ENCODE measurements at places on chromosomes 11 and 22. TPM values are rescaled to one million over a fixed set of nuclear protein-coding genes. Genes with fewer than 3 reads are reported as not detected.

The CD3D gene
- 2.5 TPM for polyA plus RNA-seq

The FAU gene
- polyA plus RNA-seq = 1,151 TPM

The HEPN1 gene
- not detected for polyA plus RNA-seq

DNA sequence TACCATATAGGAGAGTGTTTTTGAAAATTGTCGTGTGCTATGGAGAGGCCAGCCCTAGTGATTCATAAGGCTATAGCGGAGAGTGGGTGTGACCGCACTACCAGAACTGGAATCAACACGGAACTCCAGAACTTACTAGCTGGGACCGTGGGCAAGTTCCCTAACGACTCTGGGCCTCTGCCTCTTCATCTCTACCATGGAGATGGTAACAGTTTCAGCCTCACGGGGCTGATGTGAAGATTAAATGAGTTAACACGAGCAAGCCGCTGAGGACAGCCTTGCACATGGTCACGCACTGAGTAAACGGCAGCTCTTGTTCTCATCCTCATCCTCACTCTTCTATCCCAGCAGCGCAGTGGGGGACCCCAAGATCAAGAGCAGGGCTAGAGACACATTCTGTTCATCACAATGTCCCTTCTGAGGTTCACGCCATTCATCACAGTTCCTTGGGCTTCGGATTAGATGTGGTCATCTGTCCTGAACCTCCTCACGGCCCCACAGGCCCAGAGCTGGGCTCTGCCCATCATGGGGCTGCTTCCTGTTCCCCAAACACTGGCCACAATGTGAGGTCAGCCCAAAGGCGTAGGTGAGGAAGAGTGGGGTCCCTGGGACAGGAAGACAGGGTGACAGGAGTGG, 47.2 kb upstream of the CD5 start:
- no peaks in the 10 kb centered on the region for H3K27me3 ChIP-seq
- H3K4me3 ChIP-seq = no peak overlapping the region
- DNase-seq = peak; percentile 57
- H3K27ac ChIP-seq = no peak overlapping the region
- no peaks in the 10 kb centered on the region for H3K4me1 ChIP-seq

DNA sequence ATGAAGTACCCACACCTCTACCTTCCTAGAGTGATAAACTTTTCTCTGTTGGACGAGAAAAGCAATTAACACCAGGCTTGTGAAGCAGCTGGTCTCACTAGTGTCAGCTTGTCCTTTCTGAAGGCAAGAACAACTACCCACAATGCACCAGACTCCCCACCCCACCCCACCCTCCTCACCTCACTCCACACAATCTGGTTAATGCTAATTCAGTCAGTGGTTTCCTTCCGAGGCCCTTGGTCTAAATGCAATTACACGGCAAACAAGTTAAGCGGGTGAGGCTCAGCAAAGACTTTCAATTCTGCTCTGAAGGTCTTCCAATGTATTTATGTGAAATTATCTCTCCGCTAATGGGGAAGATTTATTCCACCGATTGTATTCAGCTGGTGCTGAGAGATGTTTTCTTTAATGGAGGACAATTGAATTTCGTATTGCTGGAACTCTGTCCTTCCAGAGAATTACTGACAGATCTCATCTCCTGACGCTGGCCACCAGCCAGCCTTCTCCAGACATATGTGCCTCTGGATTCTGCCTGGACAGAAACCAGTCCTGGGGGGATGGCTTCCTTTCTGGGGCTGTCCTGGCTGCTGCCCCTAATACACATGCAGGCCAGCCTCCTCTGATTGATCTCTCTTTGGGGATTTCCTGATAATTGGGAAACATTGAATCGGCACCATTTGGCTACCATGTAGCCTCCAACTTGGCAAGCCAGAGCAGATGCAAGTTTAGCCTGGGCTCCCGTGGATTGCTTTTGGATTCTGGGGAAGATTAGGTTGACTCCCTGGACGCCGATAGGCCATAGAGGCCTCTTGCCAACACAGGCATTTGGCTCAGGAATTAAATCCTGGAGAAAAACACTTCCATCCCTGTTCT, 165.8 kb upstream of the NARS2 start:
- no peaks in the 10 kb centered on the region for H3K27me3 ChIP-seq
- no peaks in the 10 kb centered on the region for H3K4me1 ChIP-seq
- H3K4me3 ChIP-seq = no peak overlapping the region
- no peak overlapping the region for H3K27ac ChIP-seq
- DNase-seq = no peak

DNA sequence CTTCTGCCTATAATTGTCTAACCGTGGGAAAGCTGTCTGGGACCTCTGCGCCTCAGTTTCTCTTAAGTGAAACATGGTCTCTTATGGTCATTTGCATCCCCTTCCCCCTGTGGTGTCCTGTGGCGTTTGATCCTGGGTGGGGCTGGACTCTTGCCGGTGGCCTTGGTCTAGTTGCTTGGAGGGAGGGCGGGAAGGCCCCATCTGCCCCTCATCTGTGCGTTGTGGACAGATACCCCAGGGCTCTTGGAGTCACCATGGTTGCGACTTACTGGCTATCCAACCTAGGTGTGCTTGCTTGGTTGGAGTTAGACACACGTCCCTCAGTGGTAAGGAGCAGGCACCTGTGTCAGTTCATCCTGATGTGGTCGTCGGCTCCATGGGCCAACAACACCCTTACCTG, 15.2 kb downstream of the SHANK3 start:
- no peaks in the 10 kb centered on the region for H3K36me3 ChIP-seq
- H3K4me3 ChIP-seq = no peak overlapping the region
- H3K27ac ChIP-seq = no peak overlapping the region
- no peaks in the 10 kb centered on the region for H3K27me3 ChIP-seq
- DNase-seq = peak; percentile 48

DNA sequence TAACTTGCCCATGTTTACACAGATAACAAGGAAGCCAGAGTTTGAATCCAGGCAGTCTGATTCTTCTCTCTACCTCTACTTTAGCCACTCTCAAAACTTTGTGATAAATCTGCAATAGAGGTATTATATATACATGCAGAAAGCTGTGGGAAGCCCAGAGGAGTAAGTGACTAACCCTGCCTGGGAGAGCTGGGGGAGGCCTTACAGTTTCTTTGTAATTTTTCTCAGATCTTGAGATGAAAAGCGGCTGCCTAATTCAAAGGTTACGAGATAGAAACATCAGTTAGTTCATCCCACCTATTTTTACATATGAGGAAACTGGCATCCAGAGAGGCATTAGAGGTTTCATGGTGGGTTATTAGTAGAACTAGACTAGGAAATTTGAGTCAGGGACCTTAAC, 4.9 kb downstream of the STIM1 start:
- no peak overlapping the region for H3K27ac ChIP-seq
- no peaks in the 10 kb centered on the region for H3K4me1 ChIP-seq
- no peaks in the 10 kb centered on the region for H3K36me3 ChIP-seq
- H3K4me3 ChIP-seq = no peak overlapping the region
- H3K27me3 ChIP-seq = no peaks in the 10 kb centered on the region

GRCh38 chr11:78420796-78421209, 3.2 kb upstream of the GAB2 start:
- H3K27ac ChIP-seq = no peak overlapping the region
- H3K36me3 ChIP-seq = no peaks in the 10 kb centered on the region
- no peak overlapping the region for H3K4me3 ChIP-seq
- H3K4me1 ChIP-seq = peaks cover 30% of the 10 kb centered on the region

GRCh38 chr22:20653012-20653794, 120.7 kb upstream of the SERPIND1 start:
- peak; percentile 22 for DNase-seq

DNA sequence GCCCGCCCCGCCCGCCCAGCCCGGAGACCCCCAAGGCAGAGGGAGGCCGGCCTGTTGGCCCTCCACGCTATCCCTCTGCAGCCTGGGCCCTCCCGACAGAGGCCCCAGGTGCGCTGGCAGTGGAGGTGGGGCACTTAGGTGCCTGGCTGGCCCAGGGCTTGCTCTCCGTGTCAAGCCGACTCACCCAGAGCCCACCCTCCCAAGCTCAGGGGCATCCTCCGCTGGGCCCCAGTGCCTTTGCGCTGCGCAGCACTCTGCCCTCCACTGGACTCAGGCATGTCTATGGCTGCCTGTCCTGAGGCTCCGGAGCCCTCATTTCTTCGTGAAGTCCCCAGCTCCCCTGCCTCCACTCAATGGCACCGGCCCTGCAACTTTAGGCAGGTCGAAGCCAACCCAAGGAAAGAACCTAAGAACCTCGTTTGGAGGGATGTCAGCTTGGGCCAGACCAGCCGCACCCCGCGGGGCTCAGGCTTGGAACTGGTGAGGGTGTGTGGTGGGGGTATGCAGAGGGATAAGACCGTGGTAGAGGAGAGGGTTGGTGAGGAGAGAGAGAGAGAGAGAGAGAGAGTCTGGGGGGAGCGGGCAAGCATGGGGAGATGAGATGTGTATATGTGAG, 6.1 kb downstream of the SMIM45 start:
- H3K4me1 ChIP-seq = peaks cover 12% of the 10 kb centered on the region
- H3K4me3 ChIP-seq = peak overlapping the region; percentile 24
- no peak overlapping the region for H3K27ac ChIP-seq

Measured in sigmoid colon (tissue), 7 donors.